ENCODE measurements at places on chromosomes 11 and 22. TPM values are rescaled to one million over a fixed set of nuclear protein-coding genes. Genes with fewer than 3 reads are reported as not detected.

Gene HTR3B
- total RNA-seq, result not detected

Gene GLYAT
- not detected for total RNA-seq

Gene RBMXL2
- not detected for total RNA-seq

GRCh38 chr11:69172674-69173073 lies 16.9 kb downstream of the SMIM38 start:
- H3K36me3 ChIP-seq, result no peaks in the 10 kb centered on the region
- no peak overlapping the region for H3K27ac ChIP-seq
- H3K4me3 ChIP-seq, result no peak overlapping the region

GRCh38 chr11:6273188-6273587 lies 13.6 kb downstream of the CCKBR start:
- no peaks in the 10 kb centered on the region for H3K36me3 ChIP-seq
- no peak overlapping the region for H3K4me3 ChIP-seq
- H3K4me1 ChIP-seq, result peaks cover 3% of the 10 kb centered on the region
- H3K27ac ChIP-seq, result no peak overlapping the region

All from activated CD8-positive, alpha-beta T cell treated with anti-CD3 and anti-CD28 coated beads, Interleukin-2, amount 10 ng/mL, durations not matched to agents 7 days and 5 days (primary cell).